HAP-1 (cell line): ENCODE measurements at places on chromosomes 4 and X.

DNA sequence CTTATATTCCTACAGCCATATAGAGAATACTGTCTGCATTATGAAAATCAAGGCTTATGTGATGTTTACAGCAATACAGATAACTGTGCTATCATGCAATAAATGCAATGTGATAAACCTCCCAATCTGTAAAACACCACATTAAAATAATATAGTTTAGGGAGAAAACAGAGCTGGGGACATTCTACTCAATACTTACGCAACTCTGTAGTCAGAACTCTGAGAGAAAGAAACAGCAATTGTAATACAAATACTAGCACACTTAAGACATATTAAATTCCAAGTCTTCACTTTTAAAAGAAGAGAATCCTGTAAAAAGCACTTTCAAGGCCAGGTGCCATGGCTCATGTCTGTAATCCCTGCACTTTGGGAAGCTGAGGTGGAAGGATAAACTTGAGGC is 61.4 kb downstream of the ANKRD17 start:
- DNase-seq = no peak

DNA sequence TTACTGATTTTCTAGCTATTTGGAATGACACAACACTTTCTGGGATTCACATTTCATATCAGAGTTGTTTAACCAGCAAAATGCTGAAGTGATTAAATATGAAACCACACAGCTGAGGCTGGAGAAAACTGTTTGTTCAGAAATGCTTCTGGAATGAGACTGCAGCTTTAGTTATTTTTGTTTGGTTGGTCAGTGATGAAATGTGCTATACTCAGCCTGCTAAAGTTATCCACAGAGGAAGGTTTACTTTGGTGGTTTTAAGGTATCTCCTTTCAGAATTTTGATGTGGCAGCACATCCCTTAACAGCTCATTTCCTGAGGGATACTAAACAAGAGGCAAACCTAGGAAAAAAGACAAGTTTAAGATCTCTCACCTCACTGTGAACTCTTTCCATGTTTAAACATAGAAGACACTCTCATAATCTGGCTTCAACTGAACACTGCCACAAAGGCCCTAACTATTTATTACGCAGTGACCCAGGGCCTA is 106.6 kb upstream of the PDE5A start:
- DNase-seq = no peak

GRCh38 chr4:67141586-67141985 is 403.7 kb downstream of the CENPC start:
- no peak for DNase-seq

DNA sequence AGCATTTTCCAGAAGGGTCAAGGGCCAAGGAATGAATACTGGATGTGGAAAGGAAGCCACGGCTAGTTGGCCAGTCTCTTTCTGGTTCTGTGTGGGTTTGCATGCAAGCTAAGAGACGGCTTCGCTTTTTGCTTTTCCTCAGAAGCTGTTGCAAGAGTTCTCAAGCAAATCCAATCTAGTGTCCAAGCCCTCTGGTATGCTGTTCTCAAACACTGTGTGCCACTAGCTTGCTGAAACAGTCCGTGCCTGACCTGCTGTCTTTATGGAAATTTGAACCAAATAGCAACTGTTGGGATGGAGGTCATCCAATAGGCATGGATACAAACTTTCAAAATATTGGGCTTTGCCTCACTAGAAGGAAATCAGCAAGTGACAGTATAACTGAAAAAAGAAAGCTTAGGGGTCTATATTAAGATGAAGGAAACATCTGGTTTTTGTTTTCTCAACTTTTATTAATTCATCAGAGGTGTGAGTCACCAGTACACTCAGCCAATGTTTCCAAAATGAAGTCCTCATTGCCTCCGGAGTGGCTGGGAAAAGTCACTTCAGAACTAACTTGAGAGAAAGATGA is 70.5 kb downstream of the SLC9A6 start:
- DNase-seq = no peak

DNA sequence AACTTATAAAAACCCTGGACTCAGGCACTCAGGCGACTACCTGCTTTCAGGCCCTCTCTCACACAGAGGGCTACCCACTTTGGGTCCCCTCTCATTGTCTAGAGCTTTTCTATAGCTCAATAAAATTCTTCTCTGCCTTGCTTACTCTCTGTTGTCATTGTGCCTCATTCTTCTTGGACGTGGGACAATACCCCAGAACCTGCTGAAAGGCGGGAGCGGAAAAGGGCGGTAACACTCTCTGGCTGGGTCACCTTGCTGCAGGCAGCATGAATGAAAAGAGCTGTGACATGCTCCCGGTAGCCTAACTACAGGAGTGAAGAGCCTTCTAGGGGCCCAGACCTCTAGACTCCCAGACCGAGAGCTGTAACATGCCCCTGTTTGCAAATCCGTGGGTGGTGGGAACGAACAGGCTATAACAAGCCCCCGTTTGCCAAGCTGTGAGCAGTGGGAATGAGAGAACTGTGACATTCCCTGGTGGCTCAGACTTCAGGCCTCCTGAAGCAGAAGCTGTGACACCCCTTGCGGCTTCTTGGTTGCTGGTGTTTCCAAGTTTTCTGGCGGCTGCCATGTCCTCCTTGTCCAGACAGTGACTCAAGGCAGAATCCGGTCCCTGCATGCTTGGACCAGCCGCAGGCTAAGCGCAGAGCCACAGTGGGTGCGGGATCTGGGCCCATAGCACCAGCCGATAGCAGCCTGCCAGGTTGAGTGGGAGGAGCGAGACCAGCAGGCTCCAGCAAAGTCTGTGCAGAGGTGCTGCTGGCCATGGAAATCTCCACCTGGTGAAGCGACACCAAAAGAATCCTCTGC is 684.6 kb downstream of the ARAP2 start:
- DNase-seq = no peak

DNA sequence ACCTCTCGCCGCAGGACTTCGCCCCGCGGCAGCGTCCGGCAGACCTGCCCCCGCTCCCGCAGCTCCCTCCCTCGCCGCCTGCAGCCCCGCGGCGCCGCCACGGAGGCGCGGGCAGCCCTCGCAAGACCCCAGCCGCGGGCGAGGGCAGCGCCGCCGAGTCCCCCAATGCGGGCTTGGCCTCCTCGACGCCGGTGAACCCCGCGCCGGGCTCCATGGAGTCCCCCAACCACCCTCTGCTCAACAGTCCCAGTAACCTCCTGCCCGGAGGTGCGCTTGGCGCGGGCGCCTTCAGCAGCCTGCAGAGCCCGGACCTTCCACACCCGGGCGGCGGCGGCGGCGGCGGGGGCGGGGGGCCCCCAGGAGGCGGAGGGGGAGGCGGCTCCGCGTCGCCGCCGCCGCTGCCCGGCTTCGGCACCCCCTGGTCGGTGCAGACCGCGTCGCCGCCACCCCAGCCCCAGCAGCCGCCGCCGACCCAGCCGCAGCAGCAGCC is 1.2 kb downstream of the CPEB2 start:
- DNase-seq = peak; percentile 54

DNA sequence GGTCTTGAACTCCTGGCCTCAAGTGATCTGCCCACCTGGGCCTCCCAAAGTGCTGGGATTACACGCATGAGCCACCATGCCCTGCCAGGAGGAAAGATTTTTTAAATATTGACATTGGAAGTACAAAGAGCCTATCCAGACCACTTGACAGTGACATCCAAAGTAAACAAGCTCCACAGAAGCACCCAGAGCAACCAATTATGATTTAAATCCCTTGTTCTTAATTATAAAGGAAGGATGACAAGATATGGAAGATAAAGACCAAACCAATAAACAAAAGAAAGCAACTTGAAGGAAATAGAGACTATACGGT is 27.7 kb upstream of the RPL34 start:
- peak; percentile 24 for DNase-seq

DNA sequence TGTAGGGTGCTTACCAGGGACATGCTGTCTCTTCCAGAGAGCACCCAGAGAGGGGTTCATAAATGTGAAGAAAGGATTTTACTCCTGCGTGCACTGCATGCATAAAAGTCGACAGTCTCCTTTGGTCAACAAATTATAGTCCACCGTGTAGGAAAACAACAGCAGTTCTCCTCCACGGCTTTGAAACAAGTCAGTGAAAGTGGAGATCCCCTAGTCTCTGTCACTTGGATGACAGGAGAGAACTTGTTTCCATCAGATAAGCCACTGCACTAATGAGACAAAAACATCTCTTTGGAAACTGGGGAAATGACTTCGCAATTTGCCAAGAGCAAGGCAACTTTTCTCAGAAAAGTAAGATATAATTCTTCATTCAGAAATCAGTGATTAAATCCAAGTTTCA is 9.7 kb downstream of the UNC5C start:
- no peak for DNase-seq
